ENCODE measurements at places on chromosomes 6 and 20.

DNA sequence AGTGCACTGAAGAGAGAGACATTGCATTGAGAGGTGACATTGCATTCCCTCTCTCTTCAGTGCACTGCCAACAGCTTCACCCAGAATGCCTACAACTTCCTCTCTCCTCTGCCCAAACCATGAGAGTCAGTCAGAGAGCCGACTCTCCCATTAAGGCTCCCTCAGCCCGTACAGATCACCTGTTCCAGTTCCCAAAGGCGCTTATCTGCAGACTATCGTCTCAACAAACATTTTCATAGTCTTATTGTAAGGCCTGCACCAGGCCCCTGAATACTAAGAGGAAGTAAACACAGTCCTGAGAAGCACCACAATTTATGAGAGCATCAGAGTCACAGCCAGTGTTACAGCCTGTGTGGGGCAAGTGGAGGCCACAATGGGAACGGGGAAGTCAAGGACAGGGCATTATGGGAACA is 53.7 kb downstream of the GFOD1 start:
- DNase-seq, result no peak

- no peak for DNase-seq
These were observed 680.0 kb downstream of the DOK5 start for GRCh38 chr20:55155360-55155759.

- DNase-seq, result no peak
These were observed 262.1 kb downstream of the FOXC1 start for GRCh38 chr6:1871724-1872315.

GRCh38 chr6:82882363-82883023 is 183.1 kb downstream of the UBE3D start:
- no peak for DNase-seq
